Activated CD4-positive, CD25-positive, alpha-beta regulatory T cell (primary cell): ENCODE measurements at places on chromosomes 1 and 21.

DNA sequence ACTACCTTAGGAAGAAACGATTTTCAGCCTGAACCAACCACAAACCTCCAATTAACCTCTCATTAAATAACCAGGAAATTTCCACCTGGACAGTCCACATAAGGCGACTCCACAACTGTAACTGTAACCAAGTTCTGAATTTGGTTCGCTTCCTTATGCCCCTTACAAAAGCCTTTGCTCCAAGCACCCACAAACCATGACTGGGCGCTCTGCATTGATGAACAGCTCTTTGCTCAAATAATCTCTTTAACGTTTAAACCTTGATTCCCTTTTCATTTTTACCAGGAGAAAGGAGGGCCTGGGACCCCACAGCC is 38.2 kb upstream of the ZNF124 start:
- DNase-seq: no peak

GRCh38 chr21:28719723-28720122 is 273.0 kb downstream of the LTN1 start:
- no peak for DNase-seq

- DNase-seq: no peak
These were observed 286.0 kb downstream of the HLX start for GRCh38 chr1:221164951-221165838.

GRCh38 chr1:237851210-237851845 is 39.4 kb downstream of the ZP4 start:
- DNase-seq: no peak

DNA sequence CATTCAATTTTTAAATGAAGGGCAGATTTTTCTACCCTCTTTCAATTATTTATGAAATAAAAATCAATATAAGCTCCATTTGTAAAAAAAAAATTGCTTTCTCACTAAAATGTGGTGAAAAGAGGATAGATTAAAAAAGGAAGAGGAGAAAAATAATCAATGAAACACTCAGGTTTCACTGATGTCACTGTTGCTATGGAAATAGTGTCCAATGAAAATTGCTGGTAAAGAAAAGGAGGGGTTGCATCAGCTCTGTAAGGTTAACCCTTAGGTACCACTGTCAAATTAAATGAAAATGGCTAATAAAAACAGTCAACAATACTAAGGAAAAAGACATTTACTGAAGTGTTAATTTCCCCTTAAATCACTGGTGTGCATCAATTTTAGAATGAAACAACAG is 91.6 kb upstream of the TTC39A start:
- DNase-seq: no peak

- no peak for DNase-seq
These were observed 113.7 kb upstream of the PLXNA2 start for GRCh38 chr1:208357644-208358507.

- DNase-seq: peak; percentile 28
These were observed 60.3 kb downstream of the STUM start for GRCh38 chr1:226608699-226609505.

DNA sequence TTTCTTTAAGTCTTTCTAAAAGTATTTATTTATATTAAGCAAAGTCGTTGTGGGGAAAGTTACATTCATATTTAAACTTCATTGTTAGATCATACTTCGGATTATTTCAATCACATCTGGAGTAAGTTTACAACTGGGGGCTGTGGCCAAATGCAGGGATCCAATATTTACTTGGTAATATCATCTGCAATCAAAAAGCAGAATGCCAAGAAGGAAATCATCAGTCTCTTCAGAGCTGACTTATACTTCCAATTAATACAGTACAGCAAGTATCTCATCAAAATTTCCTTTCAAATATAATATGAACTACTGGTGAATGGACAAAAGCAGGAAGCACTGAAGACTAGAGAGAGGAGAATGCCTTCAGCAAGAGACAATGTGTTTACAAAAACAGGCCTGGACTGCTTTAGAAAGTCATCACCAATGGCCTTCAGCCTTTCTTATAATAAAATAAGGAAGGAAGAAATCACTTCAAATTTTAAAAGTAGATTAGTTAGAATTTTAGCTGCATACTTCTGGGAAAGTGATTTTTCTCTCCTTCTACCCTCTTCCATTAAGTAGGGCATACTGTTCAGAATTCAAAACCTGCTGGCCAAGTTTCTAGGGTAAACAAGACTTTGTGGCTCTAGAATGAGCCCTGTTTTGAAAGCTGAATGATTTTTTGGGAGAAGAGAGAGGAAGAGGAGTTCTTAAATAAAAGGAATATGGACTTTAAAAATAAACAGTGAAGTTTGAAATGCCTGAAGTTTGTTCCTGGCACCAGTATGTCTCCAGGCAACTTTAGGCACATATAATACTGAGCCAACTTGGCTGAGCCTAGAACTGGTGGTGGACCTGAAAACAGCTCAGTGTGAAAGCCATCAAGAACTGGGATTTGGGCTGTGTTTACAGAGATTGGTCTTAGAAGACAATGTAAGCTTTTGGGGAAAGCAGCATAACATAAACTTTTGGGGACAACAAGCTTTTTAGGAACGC is 22.2 kb upstream of the MYOC start:
- no peak for DNase-seq

- DNase-seq: no peak
These were observed 4.2 kb upstream of the C1orf159 start for GRCh38 chr1:1120096-1120495.

GRCh38 chr1:212700892-212701819 is 1.5 kb upstream of the BATF3 start:
- DNase-seq: no peak

DNA sequence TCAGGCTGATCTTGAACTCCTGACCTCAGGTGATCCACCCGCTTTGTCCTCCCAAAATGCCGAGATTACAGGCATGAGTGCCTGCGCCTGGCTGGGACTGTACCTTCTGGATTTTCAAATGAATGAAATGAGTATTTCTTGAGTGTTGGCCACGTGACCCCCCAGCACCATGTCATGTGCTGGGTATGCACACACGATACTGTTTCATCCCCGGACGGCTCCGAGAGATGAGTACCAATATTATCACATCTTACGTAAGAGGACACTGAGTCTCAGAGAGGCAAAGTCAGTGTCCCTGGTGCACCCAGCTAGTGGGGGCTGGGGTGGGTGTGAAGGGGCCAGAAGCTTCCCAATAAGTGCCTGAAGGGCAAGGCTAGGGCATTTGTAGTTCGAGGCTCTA is 780 bp upstream of the CROCC start:
- no peak for DNase-seq

DNA sequence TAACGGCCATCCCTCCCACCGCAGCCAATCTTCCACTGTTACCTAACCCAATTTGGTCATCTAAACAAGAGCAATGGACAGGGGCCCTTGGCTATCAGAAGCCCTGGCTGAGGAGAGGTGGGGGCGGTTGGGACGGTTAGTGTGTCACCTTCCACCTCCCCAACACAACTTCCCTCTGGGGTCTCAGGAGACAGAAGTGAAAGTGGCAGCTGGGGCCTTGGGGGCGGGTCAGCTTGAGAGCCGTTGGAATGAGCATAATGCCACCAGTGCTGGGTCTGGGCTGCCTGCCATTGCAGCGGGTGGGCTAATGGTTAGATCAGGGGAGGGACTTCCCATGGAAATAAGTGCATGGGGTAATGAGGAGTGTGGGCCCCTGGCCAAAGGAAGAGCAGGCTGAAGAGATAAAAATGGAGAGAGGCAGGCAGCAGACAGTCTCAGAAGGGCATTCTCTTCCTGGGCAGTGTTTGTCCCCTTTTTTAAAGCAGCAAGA is 7.9 kb downstream of the MEF2D start:
- no peak for DNase-seq

- DNase-seq: no peak
These were observed 100.0 kb upstream of the EDEM3 start for GRCh38 chr1:184854496-184855140.

- DNase-seq: no peak
These were observed 24.1 kb downstream of the EPHA2 start for GRCh38 chr1:16131636-16132324.

- DNase-seq: no peak
These were observed 38.8 kb downstream of the NGF start for GRCh38 chr1:115299266-115299665.

DNA sequence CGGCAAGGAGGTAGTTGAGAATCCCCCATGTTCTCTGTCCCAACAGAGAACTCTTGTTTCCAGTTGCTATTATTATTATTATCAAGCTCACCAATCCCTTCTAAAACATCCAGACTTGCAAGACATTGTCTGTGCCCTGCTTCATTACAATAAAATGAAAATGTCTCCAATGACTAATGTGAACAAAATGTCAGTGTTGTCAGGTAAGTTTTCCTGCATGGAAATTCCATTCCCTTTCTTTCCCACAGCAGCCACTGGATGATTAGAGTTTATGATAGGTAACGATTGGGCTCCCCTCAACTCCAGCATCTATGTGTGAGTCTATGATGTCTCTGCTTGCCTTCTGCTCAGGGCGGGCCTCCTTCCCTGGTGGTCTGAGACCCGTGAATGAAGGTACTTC is 8.9 kb upstream of the DYRK1A start:
- no peak for DNase-seq

DNA sequence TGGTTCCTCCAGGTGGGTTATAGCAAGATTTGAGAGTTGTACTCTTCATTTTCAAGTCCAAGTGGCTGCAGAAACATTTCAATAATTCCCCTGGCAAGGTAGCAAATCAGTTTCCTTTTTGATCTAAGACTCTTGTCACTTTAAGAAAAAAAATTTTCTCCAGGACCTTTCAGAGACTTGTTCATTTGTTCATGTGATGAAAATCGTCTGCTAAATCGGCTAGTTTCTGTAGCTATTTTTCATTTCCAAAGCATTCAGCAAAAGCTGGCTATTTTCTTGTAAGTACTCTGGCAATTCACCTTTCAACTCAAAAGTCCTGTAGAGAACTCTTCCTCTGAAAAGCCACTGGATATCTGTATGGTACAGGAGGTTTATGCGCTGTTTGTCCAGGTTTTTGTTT is 93.5 kb downstream of the LTN1 start:
- no peak for DNase-seq

GRCh38 chr1:231334079-231334666 is 3.5 kb downstream of the EXOC8 start:
- DNase-seq: no peak

- no peak for DNase-seq
These were observed 60.5 kb downstream of the TESK2 start for GRCh38 chr1:45430490-45430889.

GRCh38 chr1:226411619-226412018 is 3.7 kb upstream of the PARP1 start:
- DNase-seq: no peak

DNA sequence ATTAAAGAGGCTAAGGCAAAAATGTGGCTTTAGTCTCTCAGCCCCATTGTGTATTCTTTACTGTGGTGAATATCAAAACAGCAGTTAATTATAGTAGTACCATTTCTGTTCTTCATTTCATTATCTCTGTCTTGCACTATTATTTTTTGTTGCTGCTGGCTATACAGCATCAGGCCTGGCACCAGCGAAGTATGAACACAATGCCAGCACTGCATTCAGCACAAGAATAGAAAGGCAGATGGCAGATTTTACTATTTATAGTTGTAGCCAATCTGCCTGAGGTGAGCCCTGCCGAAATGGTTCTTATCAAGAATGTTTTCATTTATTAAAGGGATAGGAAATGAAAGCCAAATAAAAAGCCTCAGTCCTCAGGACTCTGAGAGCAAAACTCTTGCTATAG is 72.1 kb downstream of the GPR52 start:
- no peak for DNase-seq

DNA sequence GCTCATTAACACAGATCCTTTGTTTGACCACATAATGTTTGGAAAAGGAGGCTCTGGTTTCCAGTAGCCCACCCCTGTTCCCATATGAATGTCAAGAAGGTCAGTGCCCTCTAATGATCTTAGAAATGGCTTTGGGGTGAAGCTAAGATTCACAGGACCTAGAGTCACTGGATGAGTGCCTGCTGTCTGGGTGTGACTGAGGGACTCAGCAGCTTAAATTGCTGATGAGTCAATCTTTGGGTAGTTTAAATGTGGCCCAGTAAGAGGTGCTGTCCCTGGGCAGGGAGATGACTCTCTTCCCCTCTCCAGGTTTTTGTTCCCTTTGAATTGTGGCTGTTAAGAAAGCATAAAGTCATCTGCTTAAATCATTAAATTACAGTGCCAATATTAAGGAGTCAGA is 50.6 kb downstream of the L1TD1 start:
- no peak for DNase-seq

- DNase-seq: no peak
These were observed 27.8 kb downstream of the CBR1 start for GRCh38 chr21:36097427-36098181.

DNA sequence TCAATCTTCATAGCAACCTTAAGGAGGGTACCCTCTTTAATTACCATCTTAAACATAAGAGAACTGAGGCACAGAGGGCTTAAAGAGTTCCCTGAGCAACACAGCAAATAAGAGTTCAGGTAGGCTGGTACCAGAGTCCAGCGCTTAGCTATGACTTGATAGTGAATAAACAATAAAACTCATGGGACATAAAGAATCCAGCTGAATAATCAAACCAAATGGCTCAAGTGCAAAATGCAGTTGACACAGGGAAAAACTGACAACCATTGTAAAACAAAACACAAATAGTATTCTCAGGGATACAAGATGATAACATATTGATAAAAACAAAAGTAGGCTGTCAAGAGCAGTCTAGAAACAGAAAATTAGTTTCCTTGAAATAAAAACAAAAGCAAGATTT is 176.9 kb upstream of the HMGB4 start:
- DNase-seq: no peak

DNA sequence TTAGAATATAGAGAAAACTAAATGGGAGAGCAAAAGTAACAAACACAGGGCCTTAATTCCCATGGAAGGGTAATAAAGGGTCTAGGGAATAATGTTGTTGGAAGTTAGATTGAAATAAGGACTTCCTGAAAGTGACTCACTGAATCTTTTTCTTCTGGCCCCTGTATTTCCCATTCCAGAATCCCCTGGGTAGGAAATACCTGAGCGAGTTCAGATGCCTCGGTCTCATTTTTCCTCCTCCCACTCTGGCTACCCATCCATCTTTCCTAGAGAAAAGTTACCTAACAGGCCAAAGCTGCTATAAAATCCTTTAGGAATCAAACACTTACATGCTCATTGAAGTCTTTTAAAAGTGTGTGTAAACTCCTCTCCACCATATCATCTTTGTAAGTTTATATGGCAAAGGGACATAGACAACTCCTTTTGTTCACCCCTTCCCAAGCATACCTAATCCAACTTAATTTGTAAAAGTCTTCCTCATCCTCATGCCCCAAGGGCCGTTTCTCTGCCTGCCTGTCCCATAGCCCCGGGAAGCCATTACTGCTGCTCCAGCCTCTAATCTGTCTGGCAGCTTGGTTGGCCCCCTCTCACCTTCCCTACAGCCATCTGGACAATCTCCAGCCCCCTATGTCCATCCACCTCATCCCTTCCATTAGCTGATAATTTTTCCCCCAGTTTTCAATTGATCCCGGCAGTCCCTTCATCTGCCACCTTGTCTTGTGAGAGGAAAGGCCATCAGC is 3.3 kb upstream of the MEF2D start:
- DNase-seq: no peak

GRCh38 chr1:242412921-242413320 is 111.6 kb downstream of the PLD5 start:
- no peak for DNase-seq

DNA sequence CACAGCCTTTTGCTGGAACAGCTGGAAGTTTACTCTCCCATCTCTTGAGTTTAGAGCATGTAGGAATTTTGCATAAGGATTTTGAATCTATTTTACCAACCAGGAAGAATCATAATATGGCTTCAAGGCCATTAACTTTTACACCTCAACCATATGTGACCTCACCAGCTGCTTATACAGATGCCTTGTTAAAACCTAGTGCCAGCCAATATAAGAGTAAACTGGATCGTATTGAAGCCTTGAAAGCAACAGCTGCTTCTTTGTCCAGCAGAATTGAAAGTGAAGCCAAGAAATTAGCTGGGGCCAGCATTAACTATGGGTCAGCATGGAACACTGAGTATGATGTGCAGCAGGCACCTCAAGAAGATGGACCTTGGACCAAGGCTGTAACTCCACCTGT is 65.4 kb downstream of the CEP350 start:
- DNase-seq: no peak
